Aorta (tissue), 5 donors: ENCODE measurements at places on chromosomes 7 and 10.

- DNase-seq: no peak
These were observed 99.1 kb downstream of the ZNF365 start for GRCh38 chr10:62473241-62473640.

GRCh38 chr7:135706858-135707569 lies 21.0 kb downstream of the SLC13A4 start:
- DNase-seq: no peak

- no peak for DNase-seq
These were observed 511.5 kb downstream of the ATRNL1 start for GRCh38 chr10:115604627-115605026.

GRCh38 chr10:133022776-133023100 lies 65.0 kb upstream of the ADGRA1 start:
- DNase-seq: no peak

DNA sequence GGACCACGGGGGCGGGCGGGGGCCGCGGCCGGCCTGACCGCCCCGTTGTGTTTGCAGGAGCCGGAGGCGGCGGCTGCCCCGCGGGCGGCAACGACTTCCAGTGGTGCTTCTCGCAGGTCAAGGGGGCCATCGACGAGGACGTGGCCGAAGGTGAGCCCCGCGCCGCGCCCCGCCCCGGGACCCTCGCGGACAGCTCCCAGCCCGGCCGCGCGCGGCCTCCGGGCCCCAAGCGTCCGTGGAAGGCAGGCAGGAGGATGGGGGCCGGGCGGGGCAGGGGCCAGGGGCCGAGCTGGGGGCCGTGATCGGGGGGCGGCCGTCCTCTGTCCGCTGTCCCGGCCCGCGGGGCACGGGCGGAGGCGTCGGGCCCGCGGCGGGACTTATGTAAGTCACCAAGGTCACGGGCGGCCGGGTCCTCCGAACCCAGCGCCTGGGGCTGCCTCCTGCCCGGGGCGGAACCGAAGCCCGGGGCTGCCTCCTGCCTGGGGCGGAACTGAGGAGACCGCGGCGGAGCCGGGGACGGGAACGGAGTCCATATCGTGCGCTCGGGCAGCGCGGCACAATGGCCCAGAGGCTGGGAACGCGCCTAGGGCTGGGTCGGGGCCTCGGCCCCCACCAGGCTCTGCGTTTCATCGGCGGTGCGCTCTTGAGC lies 497 bp downstream of the PPP2R2D start:
- DNase-seq: peak; percentile 83

- peak; percentile 56 for DNase-seq
These were observed at the start of gene GIMAP1 for GRCh38 chr7:150716368-150716767. TSS of gene GIMAP1 (plus strand) at chr7:150716613. CDS start at chr7:150719048, 2,435 bp downstream.

- DNase-seq: no peak
These were observed 15.5 kb downstream of the CYTH3 start for GRCh38 chr7:6256677-6257535.

DNA sequence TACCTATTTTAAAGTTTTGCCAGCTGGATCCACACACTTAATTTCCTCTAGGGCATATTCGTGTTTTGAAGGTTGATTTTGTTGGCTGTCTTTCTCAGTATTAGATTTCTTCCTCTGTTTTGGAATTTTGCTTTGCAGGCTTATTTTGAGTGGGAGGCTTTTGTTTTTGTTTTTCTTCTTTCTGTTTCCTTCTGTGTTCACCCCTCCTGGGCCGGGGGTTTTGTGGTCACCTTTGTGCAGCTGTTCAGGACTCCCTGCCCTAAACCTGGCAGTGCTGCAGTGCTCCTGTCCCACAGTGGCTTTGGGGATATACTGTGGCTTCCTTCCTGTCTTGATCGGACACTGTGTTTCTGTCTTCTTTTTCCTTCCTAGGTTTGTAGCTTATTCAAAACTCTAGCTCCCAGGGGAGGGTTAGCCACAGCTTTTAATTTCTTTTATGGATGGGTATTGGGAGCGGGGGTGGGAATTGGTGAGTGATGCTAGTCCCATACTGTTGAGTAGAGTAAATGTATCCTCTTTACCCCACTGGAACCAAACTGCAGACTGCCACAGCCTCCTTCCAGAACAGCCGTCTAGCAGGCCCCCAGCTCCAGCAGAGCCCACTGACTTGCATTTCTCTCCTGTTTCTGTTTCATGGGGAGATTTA lies 228.7 kb upstream of the FZD8 start:
- no peak for DNase-seq

- no peak for DNase-seq
These were observed 201.7 kb upstream of the KCTD7 start for GRCh38 chr7:66426996-66427395.

DNA sequence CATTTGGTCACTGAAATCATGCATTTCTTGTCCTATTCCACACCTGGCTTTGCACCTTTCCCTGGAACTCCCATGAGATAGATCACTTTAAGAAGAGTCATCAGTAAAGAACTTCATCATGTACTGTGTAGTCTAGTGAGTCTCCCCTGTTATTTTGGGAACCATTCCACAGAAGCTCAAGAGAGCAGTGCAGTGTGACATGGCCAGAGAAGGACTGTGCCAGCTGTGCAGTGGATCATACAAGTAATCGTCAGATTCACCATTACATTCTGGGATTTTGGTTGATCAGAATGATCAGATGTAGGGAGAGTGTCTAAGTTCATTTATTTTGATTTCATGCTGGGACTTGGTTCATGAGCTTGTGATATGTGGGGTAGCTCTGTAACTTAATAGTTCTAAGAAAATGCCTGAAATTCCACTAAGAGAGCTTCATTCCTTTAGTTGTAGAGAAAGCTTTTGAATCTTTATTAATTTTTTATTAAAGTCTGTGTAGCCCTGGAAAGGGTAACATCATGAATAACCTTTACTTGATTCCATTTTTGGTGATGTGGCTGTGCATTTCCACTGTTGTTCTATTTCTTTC lies 166.8 kb downstream of the SUGCT start:
- DNase-seq: no peak

- DNase-seq: no peak
These were observed 1.8 kb upstream of the SEC24C start for GRCh38 chr10:73742454-73742734.

DNA sequence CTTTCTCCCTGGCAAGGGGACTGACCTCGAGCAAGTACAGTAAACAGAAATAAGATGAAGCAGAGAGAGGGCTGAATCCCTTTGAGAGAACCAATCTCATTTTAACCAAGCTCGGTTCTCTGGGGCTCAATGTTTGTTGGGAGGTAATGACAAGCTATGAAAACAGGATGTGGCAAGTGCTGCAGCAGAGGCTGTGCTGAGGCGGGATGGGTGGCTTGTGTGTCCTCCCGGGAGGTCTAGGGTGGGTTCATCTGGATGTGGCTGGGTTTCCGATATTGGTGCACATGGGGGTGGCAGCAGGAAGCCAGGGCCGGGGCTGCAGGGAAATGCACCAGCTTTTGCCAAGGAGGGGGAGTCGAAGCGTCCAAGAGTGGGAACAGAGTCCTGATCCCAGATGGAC lies 84.5 kb downstream of the AOAH start:
- DNase-seq: no peak

- no peak for DNase-seq
These were observed 69.8 kb upstream of the KCTD7 start for GRCh38 chr7:66558660-66559465.

GRCh38 chr7:43248961-43249822 lies 136.7 kb downstream of the HECW1 start:
- no peak for DNase-seq

DNA sequence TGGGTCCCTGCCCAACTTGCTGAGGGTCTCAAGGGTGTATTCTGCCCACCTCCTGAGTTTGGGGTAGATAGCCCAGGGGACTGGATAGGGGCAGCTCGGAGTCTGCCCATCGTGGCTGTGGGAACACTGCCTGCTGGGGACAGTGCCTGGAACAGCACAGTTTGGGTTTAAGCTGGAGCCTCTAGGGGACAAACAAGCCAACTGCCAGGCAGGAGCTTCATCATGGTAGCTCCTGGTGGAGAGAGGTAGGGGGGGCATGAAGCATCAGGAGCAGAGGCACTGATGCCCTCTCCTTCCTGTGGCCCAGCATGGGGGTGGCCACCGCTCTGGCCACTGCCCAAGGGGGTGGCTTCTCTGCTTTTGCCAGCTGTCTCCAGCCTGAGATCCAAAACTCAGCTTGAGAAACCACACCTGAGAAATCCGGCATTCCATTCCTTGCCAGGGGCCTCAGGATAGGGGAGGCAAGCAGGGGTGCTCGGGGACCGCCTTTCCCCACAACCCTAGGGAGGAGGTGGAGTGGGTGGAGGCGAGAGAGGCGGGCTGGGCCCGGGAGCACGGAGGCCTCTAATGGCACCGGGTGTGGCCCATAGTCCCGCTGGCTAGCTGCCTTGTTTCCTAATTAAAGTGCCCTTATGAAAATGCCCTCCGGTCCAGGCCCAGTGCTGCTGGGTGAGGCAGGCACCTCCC lies 47.6 kb downstream of the UNC5B start:
- no peak for DNase-seq

GRCh38 chr7:155168597-155169480 lies 98.7 kb downstream of the HTR5A start:
- no peak for DNase-seq

- no peak for DNase-seq
These were observed 575.3 kb downstream of the IPMK start for GRCh38 chr10:57692255-57692980.

DNA sequence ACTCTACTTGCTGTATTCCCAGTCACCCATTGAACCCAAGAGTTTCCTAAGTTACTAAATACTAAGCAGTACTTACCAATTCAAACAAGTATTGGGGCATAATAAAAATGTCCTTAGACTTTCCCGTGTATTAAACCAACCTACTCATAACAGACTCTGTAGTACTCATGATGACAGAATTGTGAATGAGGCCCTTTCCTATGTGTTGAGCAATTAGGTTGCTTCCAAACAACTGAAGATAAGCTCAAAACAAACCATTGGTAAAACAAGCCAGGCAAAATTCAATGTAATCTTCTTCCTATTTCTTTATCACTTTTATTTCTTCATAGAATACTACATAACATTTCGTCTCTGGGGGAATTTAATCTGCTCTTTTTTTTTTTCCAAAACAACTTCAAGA lies 106.5 kb upstream of the ANK3 start:
- no peak for DNase-seq

DNA sequence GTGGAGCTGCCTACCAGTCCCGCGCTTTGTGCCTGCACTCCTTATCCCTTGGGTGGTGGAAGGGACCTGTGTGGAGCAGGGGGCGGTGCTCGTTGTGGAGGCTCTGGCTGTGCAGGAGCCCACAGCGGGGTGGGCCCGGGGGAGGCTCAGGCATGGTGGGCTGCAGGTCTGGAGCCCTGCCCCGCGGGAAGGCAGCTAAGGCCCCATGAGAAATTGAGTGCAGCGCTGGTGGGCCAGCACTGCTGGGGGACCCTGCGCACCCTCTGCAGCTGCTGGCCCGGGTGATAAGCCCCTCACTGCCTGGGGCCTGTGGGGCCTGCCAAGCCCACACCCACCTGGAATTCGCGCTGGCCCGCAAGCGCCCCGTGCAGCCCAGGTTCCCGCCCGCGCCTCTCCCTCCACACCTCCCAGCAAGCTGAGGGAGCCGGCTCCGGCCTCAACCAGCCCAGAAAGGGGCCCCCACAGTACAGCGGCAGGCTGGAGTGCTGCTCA lies 859.6 kb upstream of the KCND2 start:
- no peak for DNase-seq

- no peak for DNase-seq
These were observed 33.9 kb downstream of the ENTPD1 start for GRCh38 chr10:95789902-95790301.

- no peak for DNase-seq
These were observed 166.3 kb downstream of the TNS3 start for GRCh38 chr7:47415318-47416212.

DNA sequence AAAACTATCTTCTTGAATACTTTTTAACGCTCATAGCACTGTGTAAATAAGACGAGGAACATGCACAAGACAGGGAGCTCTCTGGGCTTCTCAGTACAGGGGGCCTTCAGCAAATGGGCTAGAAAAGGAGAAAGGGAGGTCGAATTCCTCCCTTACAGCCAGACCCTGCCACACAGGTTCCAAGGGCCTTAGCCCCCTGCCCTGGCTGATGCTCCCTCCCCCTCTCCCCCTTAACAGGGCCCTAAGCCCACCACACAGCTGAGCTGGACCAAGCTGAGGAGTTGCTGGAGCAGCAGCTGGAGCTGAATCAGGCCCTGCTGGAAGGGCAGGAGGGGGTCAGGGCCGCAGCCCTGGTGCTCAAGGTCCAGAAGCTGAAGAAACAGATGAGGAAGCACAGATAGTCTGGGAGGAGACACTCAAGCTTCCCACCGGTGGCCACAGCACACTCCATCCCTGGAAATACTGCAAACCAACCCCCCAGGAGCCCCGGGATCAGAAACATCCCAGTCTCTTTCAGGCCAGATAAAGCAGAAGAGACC lies 153.9 kb downstream of the SNX13 start:
- DNase-seq: no peak

- DNase-seq: no peak
These were observed 39.6 kb upstream of the SP8 start for GRCh38 chr7:20826243-20826642.

DNA sequence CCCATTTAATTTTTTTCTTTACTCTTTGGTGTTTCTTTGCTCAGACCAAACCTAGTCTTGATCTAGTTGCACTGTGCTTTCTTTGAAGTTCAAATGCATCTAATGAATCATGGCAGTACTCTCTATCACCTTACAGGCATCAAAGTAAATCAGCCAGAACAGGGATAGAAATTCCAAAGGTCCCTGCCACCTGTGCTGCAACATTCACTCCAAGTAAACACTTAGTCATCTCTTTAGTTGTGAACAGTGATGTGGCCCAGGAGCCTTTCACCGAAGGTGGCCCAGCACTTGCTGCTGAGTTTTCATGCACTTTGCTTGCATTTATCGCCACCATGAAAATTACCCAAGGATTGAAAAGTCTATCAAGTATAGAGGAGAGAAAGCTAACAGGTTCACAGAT lies 314.1 kb upstream of the ETV1 start:
- no peak for DNase-seq

DNA sequence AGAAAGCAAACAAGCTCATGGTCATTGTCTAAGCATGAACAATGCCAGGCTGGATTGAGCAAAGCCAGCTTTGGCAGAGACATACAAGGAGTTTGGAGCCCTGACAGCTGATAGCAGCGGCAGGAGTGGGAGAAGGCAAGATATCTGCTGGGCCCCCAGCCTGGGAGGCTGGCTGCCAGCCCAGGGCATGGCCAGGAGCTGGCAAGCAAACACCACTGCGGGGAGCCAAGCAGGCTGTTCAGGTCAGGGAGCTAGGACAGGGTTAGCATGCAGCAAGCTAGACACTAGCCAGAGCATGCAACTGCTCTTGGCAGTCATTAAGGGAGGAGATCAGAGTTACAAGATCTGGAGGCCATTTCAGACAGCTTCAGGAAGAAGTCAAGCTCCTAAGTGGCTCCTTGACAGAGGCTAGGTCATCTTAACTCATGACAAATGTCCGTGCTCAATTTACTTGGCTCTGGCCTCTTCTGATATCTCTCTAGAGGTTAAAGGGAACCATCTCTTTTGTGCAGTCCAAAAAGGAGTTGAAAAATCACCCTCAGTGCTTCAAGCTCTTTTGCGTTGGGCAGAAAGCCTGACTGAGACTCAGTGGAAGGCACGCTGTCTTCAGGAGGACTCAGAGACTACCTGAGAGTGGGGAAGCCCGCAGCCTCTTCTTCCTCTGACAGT lies 436.8 kb upstream of the C7orf33 start:
- no peak for DNase-seq

- DNase-seq: no peak
These were observed 737.5 kb downstream of the PCDH15 start for GRCh38 chr10:54063514-54063913.
